ENCODE measurements at places on chromosomes 2 and 18.

- DNase-seq: no peak
Observed at GRCh38 chr2:231276987-231277386, 78.6 kb downstream of the ARMC9 start.

- no peak for DNase-seq
Observed at GRCh38 chr2:174158003-174158402, 90.3 kb downstream of the OLA1 start.

- DNase-seq: no peak
Observed at GRCh38 chr2:42446503-42447271, 47.1 kb downstream of the KCNG3 start.

DNA sequence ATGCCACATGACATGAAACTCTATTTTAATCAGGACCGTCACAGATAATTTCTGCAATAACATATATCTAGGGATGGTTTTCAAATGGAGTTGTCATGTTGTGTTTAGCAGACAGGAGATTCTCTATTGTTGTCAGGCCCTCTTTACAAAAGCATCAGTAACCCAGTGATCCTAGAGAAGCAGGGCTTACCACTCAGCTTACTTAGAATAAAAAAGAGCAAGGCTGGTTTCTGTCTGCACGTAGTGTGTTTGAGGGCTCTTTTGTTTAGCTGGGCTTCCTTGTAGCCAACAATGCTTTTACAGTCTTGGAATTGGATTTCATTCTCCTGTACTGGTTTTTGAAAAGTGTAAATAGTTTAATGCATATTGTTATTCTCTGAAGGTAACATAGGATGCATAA is 210.5 kb upstream of the NRP2 start:
- DNase-seq: no peak

DNA sequence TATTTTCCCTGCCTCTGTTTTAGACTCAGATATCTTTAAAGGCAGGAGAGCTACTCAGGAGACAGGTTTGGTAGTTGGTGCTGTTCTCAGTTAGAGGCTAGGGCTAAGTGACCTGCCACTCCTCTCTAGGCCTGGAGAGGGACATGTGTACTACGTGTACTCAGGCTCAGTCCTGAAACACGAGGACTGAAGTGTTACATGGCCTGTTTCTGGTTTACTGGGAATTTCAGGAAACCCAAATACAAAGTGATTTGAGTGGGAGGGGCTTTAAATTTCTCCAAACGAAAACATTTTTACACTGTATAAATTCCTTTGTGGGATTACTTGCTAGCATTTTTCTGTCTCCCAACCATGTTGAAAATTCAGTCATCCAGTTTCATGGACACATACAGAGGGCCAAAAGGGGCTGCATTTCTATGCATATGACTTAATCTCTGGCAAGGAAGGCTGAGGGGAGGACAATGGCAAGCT is 343.3 kb downstream of the CYP26B1 start:
- DNase-seq: no peak

GRCh38 chr2:84880645-84881521 is at the start of gene TRABD2A:
TRABD2A (minus strand) TSS chr2:84881084; CDS start chr2:84881039, 45 bp downstream.
- DNase-seq: no peak

DNA sequence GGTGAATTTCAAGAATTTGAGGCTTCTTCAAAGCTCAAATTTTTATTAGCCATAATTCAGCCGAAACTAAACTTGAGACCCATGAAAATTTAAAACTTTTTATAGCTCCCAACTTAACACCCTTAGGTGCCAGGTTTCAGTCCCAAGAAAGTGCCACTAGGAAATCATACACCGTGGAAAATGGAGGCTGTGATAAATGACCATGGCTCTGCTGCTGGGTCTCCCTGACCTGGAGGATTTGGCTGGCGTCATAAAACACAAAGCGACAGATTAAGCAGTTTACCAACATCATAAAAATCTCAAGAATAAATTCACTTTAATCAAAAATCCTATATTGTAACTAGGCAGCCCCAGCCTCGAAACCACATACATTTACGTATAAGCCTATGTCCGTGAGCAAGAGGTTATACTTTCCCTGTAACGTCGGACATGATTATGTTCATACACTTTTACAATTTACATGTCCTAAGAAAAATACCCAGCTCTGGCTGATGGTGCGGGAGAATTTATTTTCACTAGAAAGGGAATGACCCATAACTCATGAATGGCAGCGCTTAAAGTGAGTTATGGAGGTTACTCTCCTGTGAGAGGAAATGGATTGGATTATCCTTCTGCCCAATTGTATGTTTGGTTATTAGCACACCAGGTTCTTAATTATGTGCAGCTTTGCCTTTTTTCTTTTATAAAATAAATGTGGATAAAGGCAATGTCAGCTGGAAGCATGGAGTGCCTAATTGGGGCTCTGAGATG is 329.4 kb downstream of the AGPS start:
- DNase-seq: no peak

DNA sequence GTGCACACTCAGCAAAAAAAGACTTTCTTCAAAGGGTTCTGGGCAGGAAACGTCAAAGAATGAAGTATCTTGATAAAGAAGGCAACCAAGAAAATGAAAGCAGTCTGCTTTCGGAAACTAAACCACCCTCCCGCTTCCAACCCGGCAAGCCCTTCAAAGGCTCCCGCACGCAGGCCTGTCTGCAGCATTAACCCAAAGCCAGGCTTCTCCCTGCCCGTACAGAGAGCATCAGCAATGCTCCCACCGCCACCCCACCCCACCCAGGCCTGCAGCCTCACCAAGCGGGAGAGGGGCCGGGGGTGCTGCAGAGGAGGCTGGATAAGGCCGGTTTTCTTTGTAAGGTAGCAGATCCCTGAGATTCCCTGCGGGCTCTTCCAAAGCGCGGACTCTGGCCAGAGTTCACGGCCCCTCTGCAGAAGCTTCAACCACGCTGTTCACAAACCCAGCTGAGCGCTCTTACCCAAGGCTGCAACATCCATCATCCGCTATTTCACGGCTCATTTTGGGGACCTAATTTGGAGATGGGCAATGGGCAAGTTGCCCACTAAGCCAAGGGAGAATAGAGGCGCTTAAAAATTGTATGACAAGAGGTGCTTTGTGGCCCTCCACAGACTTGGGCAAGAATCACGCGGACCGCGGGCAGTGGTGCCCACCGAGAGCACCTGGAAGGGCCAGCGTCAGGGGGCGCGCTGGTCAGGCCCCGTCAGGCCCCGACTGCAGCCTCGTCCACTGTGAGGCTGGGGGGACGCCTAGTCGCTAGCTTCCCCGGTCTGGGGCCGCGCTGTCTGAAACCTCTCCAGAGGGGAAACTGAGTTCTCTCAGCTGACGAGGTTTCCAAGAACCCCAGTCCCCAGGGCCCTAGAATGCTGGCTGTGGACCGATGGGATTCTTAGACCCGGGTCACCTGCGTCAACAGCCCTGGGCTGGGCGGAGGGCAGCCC is 225.4 kb upstream of the ID2 start:
- DNase-seq: no peak

DNA sequence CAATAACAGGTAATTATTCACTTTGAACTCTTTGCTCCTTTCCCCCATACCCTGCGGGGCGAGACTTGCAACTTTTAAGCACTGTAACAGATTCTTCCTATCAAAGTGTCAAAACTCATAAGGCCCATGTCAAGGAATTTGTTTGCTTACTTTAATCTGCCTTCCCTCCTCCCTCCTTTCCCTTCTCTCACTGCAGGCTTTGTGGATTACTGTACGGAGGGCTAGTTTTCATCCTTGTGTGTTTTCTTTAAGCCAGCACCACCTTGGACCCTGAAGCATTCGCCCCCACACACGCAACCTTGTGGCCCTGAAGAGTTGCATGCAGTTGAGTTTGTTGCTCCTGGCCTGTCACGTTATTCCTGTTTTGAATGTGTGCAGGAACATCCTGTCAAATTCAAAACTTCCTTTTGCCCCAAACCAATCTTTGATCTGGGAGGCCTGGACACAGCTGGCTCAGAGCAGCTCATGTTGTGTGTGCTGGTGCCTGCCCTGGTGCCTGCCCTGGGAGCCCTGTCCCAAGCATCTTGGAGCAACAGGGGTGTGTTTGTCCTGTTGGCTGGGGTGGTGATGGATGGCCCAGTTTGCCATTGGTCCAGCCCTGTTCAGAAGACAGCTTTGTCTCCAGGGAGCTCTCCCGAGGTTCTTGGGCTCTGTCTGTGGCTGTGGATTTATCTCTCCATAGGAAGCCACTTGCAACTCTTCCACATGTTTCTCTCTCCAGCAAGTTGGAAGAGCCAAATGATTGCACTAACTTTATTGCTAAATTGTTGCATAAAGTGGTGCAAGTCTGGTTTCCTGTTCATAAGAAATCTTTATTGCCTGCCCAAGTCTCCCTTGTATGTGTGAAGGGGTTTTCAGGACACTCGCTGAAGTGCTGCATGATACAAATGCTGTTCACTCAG is 199.6 kb downstream of the VAPA start:
- DNase-seq: no peak

DNA sequence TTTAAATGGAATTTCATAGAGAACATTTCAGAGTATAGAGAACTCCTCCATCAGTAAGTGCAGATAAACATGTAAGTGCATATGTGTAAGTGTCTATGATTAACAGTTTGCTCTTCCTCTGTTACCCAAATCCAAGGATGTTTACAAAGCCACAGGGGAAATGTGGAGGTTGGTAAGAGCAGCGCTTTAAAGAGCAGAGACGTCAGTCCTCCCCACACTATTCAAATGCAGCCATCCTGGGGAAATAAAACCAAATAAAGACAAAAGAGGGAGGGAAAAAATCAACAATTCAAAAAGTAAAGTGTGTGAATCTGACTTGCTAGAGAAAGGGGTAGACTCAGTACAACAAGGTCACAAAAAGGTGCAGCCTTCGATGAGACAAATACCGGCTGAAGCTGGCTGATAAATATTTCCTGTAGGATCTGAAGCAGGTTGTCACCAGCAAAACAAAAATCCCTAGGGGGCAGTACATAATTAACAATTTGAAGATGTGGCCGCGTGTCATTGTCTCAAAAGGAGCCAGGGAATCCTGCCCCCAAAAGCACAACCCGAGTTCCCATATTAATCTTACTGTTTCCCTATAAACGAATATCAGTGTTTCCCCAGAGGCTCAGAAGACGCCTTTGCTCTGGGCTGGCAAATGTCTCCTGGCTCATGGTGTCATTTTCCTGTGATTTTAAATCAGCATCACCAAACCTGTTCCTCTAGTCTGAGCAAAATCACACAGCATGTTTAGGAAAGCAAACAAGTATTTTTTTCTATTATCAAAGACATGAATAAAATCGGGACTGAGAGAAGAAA is 216.5 kb downstream of the CDCA7 start:
- no peak for DNase-seq

DNA sequence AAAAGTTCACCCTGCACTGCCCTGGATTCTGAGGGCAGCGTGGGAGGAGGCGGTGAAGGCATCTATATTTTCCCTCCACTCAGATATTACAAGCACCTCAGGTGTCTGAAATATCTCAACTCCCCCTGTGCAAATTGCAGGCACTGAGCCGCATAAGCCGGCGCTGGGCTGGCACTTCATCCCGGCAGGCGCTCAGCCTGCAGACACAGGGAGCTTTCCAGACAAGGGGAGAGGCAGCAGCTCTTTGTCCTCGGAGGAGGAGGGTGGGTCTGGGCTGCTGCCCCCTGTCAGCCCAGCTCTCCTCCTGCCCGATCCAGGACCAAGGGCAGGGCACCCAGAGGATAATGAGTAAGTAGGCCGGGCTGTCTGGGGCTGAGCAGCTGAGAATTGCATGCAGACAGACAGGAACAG is 189.3 kb upstream of the MYT1L start:
- DNase-seq: no peak

Data from skeletal muscle cell (primary cell).